ENCODE measurements at places on chromosomes 2 and 18.

GRCh38 chr2:134718023-134718816 is 580 bp downstream of the TMEM163 start:
- DNase-seq, result no peak

DNA sequence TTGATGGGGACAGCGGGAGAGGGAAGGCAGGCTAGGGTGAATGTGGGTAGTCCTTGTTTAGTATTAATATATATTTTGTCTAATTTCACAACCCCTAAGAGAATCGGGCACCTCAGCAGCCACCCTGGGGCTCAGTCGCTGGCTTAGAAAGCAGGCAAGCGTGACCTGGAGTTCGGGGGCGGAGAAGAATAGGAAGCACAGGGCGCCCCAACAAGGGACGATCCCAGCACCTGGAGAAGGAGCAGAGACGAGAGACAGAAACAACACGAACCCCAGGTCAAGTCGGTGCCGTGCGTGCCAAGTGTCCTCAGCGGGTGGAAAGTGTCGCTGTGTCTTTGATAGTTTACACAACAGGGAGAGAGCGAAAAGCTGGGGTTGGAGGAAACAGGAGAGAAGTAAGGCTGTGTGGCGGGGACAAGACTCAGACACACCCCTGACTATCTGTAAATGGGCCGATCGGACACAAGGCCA is 95.4 kb downstream of the NFATC1 start:
- DNase-seq, result no peak

- DNase-seq, result no peak
Measured at GRCh38 chr18:58102875-58103274, 58.8 kb downstream of the NEDD4L start.

- no peak for DNase-seq
Measured at GRCh38 chr2:223787358-223787757, 50.0 kb downstream of the AP1S3 start.

- no peak for DNase-seq
Measured at GRCh38 chr2:71856773-71857525, 290.7 kb downstream of the CYP26B1 start.

DNA sequence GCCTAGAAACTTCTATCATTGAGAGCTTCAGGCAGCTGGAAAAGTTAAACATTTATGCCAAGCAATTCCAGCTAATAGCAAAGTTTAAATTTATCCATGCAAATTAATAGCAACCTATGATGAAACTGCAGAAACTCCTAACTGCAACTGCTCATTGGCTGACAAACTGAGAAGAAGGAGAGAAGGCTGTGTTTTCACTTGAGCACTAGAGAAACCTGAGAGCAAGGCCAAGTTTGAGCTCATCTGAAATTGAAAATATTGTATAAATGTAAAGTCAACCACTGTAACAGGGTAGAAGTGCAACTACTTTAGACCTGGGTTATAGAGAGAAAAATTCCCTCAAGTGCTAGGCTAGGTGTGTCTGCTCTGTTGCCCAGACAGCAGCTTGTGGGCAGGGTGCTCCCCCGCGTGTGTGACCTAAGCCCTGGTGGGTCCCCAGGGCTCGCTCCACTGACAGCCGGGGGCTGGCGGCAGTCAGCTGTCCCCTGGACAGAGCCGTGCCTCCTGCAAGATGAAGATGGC is 50.2 kb downstream of the CABYR start:
- no peak for DNase-seq

DNA sequence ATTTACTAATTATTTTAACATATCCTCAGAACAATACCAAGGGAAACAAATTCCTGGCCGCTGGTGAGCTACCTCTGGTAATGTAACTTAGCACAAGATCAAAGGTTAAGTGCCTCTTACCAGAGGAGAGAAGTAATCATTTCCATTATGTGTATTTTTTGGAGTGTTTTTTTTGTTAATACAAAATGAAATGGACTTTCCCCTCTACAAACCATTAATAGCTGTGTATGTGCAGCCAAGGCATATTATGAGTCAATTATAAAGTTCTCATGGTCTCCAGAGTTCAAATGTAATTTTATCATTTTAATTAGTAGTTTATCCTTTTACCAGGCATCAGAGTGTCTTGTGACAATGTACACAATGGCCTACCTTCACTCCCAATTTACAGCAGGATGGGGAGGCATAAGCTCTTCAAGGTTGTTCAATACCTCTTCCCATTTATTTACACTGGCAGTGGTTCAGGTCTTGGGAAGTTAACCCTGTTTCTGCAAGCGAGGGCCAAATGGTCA is 242.2 kb downstream of the TGIF1 start:
- no peak for DNase-seq

- no peak for DNase-seq
Measured at GRCh38 chr18:46480226-46480625, 176.8 kb downstream of the LOXHD1 start.

DNA sequence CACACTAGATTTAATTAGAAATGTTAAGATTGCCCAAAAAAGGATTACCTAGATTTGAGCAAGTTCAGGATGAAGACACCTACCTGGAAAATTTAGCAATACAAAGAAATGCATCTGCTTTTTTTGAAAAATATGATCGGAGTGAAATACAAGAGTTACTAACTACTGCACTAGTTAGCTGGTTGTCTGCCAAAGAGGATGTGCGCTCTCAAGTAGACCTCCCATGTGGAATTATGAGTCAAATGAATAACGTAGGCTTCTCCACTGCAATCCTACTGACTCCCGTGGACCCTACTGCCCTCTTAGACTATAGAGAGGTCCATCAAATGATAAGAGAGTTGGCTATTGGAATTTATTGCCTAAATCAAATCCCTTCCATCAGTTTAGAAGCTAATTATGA is 2.0 kb downstream of the ANKAR start:
- no peak for DNase-seq

DNA sequence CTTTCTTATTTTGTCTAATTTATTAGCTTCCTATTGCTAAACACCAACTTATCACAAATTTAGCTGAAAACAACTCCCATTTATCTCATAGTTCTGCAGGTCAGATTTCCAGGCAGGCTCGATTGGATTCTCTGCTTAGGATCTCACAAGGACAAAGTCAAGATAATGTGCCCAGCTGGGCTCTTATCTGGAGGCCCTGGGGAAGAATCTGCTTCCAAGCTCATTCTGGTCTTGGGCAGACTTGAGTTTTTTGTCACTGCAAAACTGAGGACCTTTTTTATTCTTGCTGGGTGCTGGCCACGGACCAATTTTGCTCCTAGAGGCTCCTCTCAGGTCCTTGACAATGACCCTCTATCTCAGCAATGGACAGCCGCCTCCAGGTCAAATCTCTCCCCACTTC is 215.5 kb downstream of the TRIB2 start:
- DNase-seq, result no peak

GRCh38 chr18:73545472-73545871 is 602.2 kb downstream of the FBXO15 start:
- no peak for DNase-seq

DNA sequence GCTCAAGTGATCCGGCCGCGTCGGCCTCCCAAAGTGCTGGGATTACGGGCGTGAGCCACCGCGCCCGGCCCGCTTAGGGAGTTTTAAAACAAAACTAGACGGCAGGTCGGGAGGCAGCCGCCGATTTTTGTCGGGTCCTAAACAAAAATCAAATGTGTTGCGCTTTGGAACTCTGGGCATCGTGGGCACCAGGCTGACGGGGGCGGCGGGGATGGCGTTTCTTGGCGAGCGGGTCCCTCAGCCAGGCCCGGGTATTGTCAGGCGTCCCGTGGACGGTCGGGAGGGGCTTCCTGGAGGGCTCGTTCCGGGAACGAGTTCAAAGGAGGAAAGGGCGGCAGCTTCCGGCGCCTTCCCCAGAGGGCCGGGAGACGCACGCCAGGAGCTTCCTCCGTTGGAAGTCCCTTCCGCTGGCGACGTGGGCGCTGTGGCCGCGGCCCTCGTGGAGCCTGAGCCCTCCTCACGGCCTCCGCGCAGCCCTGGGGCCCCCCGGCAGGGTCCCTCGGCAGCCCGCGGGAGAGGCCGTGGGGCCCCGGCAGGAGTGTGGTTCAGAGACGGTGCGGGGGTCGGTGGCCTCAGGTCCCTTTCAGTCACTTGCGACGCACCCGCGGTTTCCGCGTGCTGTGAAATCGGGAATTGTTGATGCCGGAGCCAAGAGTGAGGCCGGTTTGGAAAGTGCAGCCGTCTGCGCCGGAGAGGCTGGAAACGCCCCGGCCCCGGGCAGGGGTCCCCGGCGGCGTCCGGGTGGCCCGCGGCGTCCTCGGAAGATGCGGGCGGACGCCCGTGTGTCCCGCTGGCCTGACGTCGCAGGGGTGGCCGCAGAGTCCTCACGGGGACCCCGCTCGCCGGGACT is 59.3 kb downstream of the EMILIN2 start:
- no peak for DNase-seq

- no peak for DNase-seq
Measured at GRCh38 chr2:66269166-66269565, 165.8 kb upstream of the MEIS1 start.

- DNase-seq, result no peak
Measured at GRCh38 chr2:35873921-35874320, 481.7 kb upstream of the CRIM1 start.

GRCh38 chr2:120461092-120461491 is 115.2 kb downstream of the INHBB start:
- DNase-seq, result no peak

DNA sequence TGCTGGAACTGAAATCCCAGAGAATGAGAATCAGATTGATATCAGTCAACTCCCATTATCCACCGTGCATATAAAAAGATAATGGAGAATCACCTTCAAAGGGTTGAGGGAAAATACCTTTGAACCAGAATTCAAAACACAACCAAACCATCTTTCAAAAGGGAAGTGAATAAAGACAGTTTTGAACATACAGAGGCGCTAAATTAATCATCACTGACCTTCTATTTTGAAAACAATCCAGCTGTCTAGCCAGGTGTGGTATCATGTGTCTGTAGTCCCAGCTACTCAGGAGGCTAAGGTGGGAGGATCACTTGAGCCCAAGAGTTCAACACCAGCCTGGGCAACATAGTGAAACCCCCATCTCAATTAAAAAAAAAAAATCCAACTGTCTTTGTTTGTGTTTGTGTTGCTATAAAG is 63.6 kb downstream of the TRABD2A start:
- no peak for DNase-seq

DNA sequence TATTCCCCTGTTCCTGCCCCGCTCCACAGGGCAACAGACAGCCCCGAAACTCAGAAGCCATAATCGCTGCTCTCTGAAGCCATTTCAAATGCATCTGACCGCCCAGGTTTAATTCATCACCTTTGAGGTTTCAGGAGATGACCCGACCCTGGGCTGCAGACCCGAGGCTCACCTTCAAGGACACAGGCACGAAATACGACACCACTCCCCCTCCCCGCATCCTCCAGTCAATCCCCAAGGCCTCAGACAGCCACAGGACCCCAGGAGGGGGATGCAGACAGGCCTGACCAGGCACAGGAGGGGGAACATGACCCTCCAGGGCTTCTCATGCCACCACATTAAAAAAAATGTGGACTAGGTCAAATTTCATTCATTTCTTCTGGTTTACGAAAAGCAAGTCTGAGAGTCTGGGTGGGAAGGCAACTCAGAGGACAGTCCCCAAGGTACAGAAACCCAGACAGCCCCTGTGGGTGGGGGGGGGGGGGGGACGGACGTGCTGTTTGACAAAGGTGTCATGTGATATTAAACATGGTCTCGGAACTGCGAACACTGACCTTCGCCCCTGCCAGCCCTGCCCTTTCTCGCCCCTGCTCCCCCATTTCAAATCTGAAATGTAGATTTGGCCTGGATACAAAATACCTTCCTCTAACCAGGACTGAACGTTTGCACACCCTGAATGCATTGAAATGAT is 142.9 kb downstream of the BCL11A start:
- no peak for DNase-seq

- DNase-seq, result no peak
Measured at GRCh38 chr2:75522543-75523312, 38.0 kb downstream of the EVA1A start.

DNA sequence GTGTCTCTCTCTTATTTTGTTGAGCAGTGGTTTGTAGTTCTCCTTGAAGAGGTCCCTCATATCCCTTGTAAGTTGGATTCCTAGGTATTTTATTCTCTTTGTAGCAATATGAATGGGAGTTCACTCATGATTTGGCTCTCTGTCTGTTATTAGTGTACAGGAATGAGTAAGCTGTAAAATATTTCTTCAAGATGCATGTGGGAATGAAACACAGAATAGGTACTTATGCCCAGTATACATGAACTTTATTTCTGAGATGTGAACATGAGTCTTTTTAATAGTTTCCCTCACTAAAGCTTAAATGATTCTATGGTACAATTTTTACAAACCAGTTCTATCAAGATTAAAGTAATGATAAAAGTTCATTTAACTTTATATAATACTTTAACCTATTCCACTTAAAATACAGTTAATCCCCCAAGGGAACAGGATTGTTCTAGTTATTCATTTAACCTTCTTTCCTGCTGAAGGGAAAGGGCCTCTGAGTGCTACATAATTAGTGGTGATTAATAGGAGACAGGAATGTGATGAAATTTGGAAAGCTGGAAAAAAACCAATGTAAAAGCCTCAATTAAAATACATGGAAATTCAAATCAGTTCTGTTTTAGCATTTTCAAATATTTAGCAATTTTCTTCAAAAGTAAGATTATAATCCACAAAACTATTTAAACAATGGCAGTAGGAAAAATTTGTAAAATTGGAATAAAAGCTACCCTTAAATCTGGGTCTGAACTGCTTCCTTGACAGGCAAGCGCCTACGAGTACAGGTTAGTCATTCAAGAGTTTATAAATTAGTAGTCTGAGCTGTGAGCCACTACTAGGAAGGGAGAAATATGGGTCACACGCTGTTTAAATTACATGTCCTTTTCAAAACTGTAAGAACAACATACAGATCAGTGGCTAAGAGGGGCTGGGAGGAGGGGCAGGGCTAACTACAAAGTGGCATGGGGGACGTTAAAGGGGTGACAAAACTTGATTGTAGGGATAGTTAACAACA is 28.9 kb downstream of the SPIRE1 start:
- no peak for DNase-seq

GRCh38 chr2:88110830-88111229 is 17.0 kb downstream of the FABP1 start:
- DNase-seq, result no peak

- DNase-seq, result no peak
Measured at GRCh38 chr2:205741256-205741978, 59.1 kb downstream of the NRP2 start.

- DNase-seq, result no peak
Measured at GRCh38 chr2:36770542-36771287, 74.2 kb downstream of the VIT start.

GRCh38 chr2:119431976-119432850 is 559 bp downstream of the TMEM37 start:
- DNase-seq, result no peak
